ENCODE measurements at places on chromosomes 6 and 20. TPM values are rescaled to one million over a fixed set of nuclear protein-coding genes. Genes with fewer than 3 reads are reported as not detected.

The KIAA0408 gene
- total RNA-seq, result 3.1 TPM

The OLIG3 gene
- total RNA-seq, result 0.22 TPM

DNA sequence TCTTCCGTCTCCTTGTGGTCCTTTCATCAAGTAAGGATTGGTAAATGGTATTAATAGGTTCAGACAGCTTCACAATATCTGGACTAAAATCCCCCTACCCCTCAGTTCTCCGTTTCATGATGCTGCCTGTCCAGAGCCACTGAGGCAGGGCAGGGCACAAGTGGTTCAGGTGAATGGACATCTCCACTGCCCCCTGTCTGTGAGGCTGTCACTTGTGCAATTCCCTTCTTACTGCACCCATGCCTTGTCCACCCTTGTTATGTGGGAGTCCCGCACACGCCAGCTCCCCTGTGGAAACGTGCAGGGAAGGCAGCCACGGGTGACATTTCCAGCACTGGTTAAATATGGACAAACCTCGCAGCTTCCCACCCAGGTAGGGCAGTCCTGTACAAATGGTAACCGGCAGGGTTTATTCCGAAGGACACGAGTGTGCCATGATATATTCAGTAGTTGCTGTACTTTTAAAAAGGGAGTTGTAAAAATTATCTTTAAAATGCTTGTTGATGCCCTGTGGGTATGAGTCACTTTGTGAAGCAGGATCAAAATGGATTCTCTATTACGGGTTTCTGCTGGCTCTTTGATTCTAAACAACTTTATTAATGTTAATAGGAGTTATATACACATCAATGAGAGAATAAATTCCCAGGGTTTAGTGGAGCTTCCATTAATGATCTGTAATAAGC is 73.5 kb downstream of the FYN start:
- no peak for DNase-seq
- no peak overlapping the region for H3K4me3 ChIP-seq
- H3K36me3 ChIP-seq, result no peaks in the 10 kb centered on the region
- H3K4me1 ChIP-seq, result peaks cover 4% of the 10 kb centered on the region

DNA sequence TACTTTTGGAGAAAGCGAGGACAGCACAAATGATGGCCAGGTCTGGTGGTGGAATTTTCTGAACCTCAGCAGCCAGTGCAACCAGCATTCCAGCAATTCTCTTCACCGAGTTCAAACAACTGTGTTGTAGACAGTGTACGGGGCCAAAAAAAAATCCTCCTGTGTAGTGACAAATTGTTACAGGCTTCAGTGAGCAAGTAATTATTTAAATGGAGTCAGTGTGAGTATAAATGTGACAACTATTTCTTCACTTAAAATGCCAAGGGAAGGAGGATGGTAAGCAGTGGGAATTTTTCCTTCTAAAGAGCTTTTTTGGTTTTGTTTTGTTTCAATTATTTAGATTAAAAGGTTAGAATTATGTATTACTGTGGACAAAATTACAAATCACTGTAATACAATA is 154.1 kb downstream of the TMEM242 start:
- H3K27me3 ChIP-seq, result no peaks in the 10 kb centered on the region
- H3K4me1 ChIP-seq, result no peaks in the 10 kb centered on the region
- no peak for DNase-seq
- no peak overlapping the region for H3K4me3 ChIP-seq

DNA sequence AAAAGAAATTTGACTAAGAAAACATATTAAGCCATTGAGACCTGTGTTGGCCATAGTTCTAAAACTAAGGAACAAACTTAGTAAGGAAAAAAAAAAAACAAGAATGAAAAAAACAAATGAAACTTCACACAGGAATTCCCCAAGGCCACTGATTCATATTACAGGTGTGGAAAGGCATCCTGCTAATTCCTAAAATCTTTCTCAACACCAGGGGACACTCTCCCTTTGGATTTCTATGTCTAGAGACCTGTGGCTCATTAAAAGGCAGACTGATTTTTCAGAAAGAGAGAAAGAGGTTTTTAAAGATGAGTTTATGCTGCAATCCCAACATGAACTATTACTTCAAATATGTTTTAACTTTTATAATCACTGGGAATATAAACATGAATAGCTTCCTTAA is at the start of gene OR12D1:
Gene OR12D1, plus strand, starts transcription at position 341 of the 400 bp plus-strand sequence.
- H3K27me3 ChIP-seq, result no peaks in the 10 kb centered on the region
- no peak within 1 kb of the TSS for H3K27ac ChIP-seq
- no peaks in the 10 kb centered on the region for H3K36me3 ChIP-seq
- no peaks in the 10 kb centered on the region for H3K4me1 ChIP-seq
- no peak for DNase-seq

GRCh38 chr6:16767765-16768476 is 6.7 kb upstream of the ATXN1 start:
- H3K4me1 ChIP-seq, result peaks cover 2% of the 10 kb centered on the region
- H3K4me3 ChIP-seq, result no peak overlapping the region
- DNase-seq, result no peak
- no peaks in the 10 kb centered on the region for H3K36me3 ChIP-seq
- H3K27ac ChIP-seq, result no peak overlapping the region
- H3K27me3 ChIP-seq, result no peaks in the 10 kb centered on the region

GRCh38 chr6:20153194-20153593 is 59.1 kb downstream of the MBOAT1 start:
- peaks cover 7% of the 10 kb centered on the region for H3K36me3 ChIP-seq
- no peaks in the 10 kb centered on the region for H3K4me1 ChIP-seq
- DNase-seq, result no peak
- no peaks in the 10 kb centered on the region for H3K27me3 ChIP-seq
- no peak overlapping the region for H3K27ac ChIP-seq

- DNase-seq, result no peak
- no peak overlapping the region for H3K4me3 ChIP-seq
- no peaks in the 10 kb centered on the region for H3K4me1 ChIP-seq
These were observed 18.3 kb upstream of the FAM110A start for GRCh38 chr20:815226-815625.

Measured in H9 (cell line).